Nasal cavity respiratory epithelium epithelial cell of viscerocranial mucosa (primary cell): ENCODE measurements at places on chromosomes 4 and X. TPM values are rescaled to one million over a fixed set of nuclear protein-coding genes. Genes with fewer than 3 reads are reported as not detected.

ZNF732 gene
- 0.68 and 1.8 TPM in 2 replicates for total RNA-seq

UGT2A2 gene
- not detected in 2 replicates for total RNA-seq

BCORL1 gene
- total RNA-seq: 1.0 and 5.1 TPM in 2 replicates

EXOC1L gene
- total RNA-seq: not detected in 2 replicates

SHISA3 gene
- total RNA-seq: not detected in 2 replicates

EVC gene
- total RNA-seq: 12.3 and 52.8 TPM in 2 replicates

DDIT4L gene
- total RNA-seq: 1.0 and 2.6 TPM in 2 replicates

ELF2 gene
- 28.7 and 41.6 TPM in 2 replicates for total RNA-seq

TMPRSS11F gene
- 4.8 and 8.7 TPM in 2 replicates for total RNA-seq

UGT2B10 gene
- not detected in 2 replicates for total RNA-seq
